ENCODE measurements at places on chromosomes 7 and 10.

DNA sequence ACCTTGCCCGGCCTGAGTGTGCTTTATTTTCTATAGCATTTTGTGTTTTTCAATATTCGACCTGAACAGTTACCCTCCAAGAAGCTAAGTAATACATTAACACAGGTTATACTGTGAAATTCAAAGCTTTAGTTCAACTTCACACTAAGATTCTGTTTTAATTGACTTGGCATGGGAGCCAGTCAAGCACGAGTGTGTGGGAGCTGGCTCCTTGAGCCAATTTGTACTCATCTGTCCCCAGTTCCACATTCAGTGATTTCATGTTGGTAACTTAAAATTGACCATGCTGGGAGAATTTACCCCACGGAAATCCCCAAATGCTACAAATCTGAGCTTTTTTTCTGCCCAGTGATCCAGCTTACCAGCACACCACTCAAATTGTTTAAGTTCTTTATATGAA, 20.3 kb downstream of the TSPAN12 start:
- no peak for DNase-seq

DNA sequence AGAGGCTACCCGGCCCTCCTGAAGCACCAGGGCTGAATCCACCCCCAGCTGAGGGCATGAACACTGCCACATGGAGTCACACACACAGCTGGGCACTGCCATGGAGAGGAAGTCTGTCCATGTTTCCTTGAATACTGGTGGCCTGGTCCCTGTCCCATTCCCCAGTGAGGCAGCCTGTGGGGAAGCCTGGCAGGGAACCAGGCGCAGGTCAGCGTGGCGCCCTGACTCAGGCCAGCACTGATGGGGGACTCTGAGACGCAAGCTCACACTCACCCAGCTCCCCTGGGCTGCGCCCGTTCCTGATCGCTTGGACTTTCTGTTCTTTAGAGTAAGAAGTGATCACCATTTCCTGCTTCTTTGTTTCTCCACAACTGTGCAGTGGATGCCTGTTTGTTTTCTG, 128.3 kb downstream of the EGFR start:
- no peak for DNase-seq

GRCh38 chr7:53466371-53466770, 430.9 kb downstream of the POM121L12 start:
- no peak for DNase-seq

DNA sequence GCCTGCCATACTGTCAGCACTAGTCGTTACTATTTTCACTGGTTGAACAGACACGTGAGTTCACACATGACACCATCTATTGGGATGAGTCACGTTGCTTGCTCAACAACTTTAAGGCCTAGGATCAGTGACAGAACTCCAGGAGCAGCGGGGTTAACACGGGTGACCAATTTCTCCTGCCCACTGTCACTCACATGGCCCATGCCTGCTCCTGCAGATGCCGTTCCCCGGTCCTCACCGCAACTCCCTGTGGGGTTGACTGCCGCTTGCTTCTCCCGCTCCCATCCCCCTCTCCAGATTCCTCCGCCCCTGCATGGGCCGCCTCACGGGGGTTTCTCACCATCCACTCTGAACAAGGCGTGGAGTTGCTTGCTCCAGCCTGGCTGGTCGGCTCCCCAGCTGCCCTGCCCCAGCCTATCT, 128.2 kb downstream of the TAX1BP1 start:
- DNase-seq: no peak

GRCh38 chr10:129411772-129412171, 55.3 kb upstream of the MGMT start:
- no peak for DNase-seq

DNA sequence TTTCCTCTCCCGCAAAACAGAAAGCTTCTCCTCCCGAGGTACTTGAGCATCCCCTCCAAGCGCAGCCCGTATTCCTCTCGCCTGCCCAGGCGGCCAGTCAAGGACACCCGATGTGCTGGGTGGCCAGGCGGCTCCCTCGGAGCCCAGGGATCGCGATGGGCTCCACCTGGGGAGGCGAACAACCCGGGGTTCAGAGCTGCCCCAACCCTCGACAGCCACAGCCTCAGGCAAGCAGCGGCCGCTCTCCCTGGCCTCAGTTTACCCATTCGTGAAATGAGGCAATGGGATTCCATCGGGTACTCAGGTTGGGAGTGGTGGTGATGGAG, 147.4 kb downstream of the CYP26A1 start:
- DNase-seq: no peak

DNA sequence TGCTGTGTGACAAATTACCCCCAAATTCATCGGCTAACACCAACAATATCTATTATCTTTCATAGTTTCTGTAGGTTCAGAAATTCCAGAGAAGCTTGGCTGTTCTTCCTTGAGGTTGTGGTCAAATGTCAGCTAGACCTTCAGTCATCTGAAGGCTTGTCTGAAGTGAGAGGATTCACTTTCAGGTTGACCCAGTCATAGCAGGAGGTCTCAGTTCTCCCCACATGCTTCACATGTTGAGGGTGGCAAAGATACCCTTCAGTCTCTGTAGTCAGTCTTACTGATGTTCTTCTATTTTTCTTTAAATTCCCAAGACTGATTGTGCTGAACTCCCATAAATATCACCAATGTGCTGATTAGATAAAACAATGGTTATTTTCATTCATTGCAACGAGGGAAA, 1692.0 kb downstream of the REEP3 start:
- DNase-seq: no peak

DNA sequence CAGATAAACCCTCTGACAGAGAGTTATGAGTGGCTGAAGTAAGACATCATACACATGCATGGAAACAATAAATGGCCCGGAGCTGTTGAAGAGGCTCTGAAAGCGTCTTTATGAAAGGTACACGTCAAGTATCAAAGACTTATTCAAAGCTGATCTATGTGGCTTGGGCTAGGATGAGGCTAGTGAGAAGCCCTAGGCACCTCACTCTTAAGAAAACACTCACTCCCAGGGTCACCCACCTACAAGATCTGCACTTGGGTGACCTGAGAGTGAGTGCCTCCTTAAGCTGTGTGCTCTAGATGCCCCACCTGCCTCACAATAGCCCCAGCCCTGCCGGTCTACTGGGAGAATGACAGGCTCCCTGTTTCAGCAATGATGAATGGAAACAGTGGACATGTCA, 1.1 kb upstream of the GIMAP1 start:
- DNase-seq: no peak

- DNase-seq: no peak
Observed at GRCh38 chr7:142745745-142746144, 3.5 kb upstream of the PRSS1 start.

GRCh38 chr10:58735087-58735486, 222.4 kb downstream of the BICC1 start:
- DNase-seq: no peak

DNA sequence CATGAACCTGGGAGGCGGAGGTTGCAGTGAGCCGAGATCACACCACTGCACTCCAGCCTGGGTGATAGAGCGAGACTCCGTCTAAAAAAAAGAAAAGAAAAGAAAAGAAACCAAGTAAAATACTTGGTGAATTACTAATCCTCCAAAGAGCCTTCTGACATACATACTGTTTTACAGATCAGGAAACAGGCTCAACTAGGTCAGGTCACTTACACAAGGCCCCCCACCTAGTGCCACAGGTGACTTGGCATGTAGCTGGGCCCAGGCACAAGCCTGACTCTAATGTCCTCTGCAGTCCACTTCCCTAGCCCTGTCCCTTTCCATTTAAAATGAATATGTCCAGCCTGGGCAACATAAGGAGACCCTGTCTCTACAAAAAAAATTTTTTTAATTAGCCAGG, 157.0 kb downstream of the TPST1 start:
- DNase-seq: no peak

Data from GM12891 (cell line).